Activated T-helper 1 cell treated with anti-CD3 and anti-CD28 coated beads, Interleukin-2, amount 50 U/mL, for 16 hours (primary cell): ENCODE measurements at places on chromosomes 3 and 15.

- DNase-seq: no peak
These were observed 115.4 kb upstream of the GADL1 start for GRCh38 chr3:31009881-31010280.

GRCh38 chr15:51726302-51727073, 11.0 kb downstream of the LYSMD2 start:
- DNase-seq: peak; percentile 15

- DNase-seq: no peak
These were observed 22.9 kb upstream of the ARIH1 start for GRCh38 chr15:72451224-72451623.

DNA sequence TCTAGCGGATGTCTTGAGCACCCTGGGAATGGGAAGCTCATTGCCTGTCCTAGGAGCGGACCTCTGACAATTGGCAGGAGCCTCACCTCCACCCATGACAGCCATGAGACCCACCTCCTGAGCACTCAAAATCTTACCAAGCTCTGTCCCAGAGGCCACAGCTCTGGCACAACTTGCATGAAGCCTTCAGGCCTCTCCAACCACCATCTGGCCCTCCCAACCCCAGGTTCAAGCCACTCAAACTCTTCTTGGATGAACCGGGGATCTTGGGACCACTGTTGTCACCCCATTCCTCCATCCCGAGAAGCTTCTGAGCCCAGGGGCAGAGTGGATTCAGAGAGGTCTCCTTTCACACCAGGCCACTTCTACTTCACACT, 1.5 kb downstream of the VIPR1 start:
- DNase-seq: no peak

- no peak for DNase-seq
These were observed 30.2 kb downstream of the TTBK2 start for GRCh38 chr15:42890161-42890913.

- no peak for DNase-seq
These were observed 499.1 kb downstream of the MAGI1 start for GRCh38 chr3:65539616-65540015.

GRCh38 chr3:172716476-172716875, 5.6 kb upstream of the NCEH1 start:
- no peak for DNase-seq

GRCh38 chr3:27878014-27878383, 155.9 kb upstream of the EOMES start:
- DNase-seq: no peak

- DNase-seq: no peak
These were observed 13.1 kb upstream of the SKOR1 start for GRCh38 chr15:67812241-67812644.

GRCh38 chr3:134312072-134312872, 61.6 kb upstream of the RYK start:
- DNase-seq: no peak
